Activated T-helper 2 cell treated with anti-CD3 and anti-CD28 coated beads, Interferon-gamma antibody, Interleukin-2, Interleukin-4, amounts not matched to agents 10 μg/mL and 5 μg/mL and 100 μg/mL, durations not matched to agents 14 hours and 24 hours and 36 hours (primary cell): ENCODE measurements at places on chromosomes 2 and 18. TPM values are rescaled to one million over a fixed set of nuclear protein-coding genes. Genes with fewer than 3 reads are reported as not detected.

Gene CD8B2
- not detected in 2 replicates for total RNA-seq

Gene M1AP
- not detected in 2 replicates for total RNA-seq

Gene LCT
- 0.53 and 0.55 TPM in 2 replicates for total RNA-seq

Gene ABCG8
- total RNA-seq = 0.23 TPM in 2 replicates

Gene PXDN
- total RNA-seq = 2.0 and 2.3 TPM in 2 replicates

Gene CDKL4
- total RNA-seq = 0.11 and 1.3 TPM in 2 replicates

Gene SGPP2
- total RNA-seq = 10.6 and 11.4 TPM in 2 replicates

Gene NOSTRIN
- total RNA-seq = not detected in 2 replicates

Gene HNMT
- total RNA-seq = not detected in 2 replicates

Gene CWC22
- total RNA-seq = 27.6 and 27.8 TPM in 2 replicates
